Fibroblast of upper back skin (primary cell): ENCODE measurements at places on chromosomes 2 and 18.

DNA sequence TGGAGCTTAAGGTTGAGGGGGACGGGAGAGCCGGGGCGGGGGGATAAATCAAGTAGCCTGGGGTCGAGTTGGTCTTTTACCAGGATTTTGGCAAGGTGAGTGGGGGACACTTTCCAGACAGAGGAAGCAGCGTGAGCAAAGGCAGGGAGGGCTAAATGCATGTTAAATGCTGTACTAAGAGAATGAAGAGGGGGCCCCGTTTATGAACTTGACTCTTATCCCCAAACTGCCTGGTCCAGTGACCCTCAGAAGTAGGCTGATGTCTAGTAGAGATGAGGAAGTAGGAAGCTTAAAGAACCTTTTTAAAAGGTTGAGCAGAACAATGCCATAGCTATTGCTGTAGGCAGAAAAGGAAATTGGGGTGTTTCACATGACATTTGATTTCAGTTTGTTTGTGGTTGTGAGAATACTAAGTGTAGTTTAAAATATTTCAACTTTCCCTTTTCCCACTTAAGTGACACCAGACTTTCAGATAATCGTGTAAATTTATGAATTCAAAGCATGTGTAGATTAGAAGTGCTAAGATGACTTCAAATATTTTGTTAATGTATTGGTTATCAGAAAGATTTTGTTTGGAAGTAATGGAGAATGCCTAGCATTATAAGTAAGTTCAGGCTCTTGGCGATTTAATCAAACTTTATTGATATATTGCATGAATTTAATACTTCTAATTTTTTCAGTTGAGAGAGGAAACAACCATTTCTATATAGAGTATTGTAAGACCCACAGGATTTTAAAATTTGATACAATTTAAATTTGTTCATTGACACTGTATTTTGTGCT is 1.8 kb downstream of the REL start:
- DNase-seq: no peak

GRCh38 chr18:54530285-54530684 is 60.8 kb upstream of the DYNAP start:
- no peak for DNase-seq

DNA sequence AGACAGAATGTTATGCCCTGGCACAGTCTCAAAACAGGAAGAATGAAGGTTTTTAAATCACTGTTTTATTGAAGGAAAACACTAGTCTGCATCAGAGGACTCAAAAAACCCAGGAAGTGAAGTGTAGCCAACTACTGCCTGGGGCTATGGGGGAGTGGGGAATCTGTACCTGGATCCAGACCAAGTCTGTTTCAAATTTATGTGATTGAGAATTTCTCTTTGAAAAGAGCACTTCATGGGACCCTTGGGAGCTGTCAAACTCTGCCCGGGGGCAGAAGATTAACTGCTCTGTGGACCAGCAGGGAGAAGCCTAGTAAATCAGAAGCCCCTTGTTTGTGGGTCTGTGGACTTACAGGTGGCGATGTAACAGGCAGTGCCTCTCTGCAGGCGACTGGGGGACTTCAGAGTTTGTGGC is 45.3 kb upstream of the TANC1 start:
- peak; percentile 72 for DNase-seq

- DNase-seq: no peak
These were observed 242.5 kb downstream of the RPIA start for GRCh38 chr2:88933980-88934379.

GRCh38 chr2:138454761-138455160 is 46.8 kb upstream of the SPOPL start:
- DNase-seq: no peak

GRCh38 chr18:9475643-9476591 is 604 bp downstream of the RALBP1 start:
- peak; percentile 22 for DNase-seq

- no peak for DNase-seq
These were observed 2.0 kb downstream of the ITGA6 start for GRCh38 chr2:172429301-172429968.

- no peak for DNase-seq
These were observed 140.1 kb downstream of the NOL4 start for GRCh38 chr18:34084635-34085034.

DNA sequence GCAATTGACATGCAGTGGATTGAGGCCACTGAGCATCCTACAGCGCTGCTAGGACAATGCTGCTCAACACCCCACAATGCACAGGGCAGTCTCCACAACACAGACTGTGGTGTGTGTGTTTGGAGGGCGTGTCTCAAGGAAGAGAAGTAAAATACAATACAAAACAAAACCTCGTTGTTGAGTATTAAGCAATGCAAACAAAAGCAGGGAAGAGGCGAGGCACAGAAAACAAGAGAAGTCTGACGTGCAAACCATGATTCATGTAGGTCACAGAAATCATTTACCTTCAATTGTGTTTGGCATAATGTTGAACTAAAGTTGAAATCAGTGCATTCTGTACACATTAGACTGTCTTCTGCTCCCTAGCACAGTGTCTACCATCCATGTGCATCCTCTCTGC is 260.9 kb downstream of the PHLPP1 start:
- no peak for DNase-seq

DNA sequence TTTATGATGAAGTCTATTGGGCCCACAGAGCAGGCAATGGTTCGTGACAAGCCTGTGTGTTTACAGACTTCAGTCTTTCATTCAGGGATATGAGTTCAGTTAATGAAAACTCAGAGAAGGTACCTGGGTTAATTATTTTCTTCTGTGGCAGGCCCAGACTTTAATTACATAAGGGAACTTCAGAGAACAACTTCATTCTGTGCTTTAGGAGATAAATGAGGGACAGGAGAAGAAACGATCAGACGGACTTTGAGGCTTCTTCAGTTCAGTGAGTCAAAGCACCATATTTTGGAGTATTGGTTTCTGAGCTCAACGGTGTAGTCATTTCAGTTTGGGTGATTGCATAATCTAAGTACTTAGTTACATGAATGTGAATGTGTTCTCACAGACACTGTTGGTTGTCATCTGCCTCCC is 203.0 kb upstream of the KCNJ3 start:
- no peak for DNase-seq

- DNase-seq: peak; percentile 87
These were observed at the start of gene RNF149 for GRCh38 chr2:101308432-101309210. Gene RNF149, minus strand, starts transcription at chr2:101308701. Its CDS starts 113 bp downstream, at chr2:101308588.

- no peak for DNase-seq
These were observed 472.6 kb downstream of the TXNL1 start for GRCh38 chr18:56165601-56166355.

DNA sequence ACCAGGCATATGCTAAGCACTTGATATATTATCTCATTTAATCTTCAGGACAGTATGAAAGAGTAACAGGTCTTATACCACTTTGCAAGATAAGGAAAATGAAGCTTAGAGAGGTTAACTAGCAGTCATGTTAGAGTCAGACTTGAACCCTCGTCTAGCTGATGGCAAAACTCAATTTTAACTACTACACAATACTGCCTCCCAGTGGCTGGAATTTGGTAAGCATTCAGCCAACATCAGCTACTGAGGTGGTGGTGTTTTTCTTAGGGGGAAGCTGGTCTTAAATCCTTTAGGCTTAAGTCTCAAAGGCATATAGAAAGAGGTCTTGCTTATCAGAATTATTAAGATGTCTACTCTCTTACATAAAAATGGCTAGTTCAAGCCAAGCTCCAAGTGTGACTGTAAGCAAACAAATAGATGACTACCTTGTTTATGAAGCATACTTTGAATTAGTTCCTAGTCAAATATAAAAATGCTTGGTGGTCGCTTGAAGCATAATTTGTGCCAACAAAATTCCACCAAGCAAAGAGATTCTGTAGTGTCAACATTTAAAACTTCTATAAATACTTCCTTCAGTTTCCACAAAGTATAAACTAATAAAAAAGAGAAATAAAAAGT is 325.4 kb upstream of the FIGN start:
- DNase-seq: peak; percentile 41

GRCh38 chr2:85016446-85016845 is 45.5 kb downstream of the KCMF1 start:
- DNase-seq: no peak

- DNase-seq: no peak
These were observed 19.5 kb downstream of the MARCHF4 start for GRCh38 chr2:216352653-216353270.

DNA sequence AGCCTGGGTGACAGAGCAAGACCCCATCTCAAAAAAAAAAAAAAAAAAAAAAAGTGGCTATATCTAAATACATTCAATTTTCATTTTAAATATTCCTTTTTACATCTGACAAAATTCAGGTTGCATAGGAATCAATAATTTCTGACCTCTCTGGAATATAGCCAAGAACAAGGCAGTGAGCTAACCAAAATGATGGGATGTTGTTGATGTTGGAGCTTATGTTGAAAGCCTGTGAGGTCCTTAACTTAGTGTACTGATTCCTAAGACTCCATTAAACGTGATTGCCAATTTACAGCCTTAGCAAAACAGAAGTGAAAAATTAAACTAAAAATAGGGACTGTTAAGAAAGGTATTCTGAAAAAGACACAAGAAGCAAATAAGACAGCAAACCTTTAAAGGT is 109.6 kb downstream of the MEP1B start:
- DNase-seq: no peak

DNA sequence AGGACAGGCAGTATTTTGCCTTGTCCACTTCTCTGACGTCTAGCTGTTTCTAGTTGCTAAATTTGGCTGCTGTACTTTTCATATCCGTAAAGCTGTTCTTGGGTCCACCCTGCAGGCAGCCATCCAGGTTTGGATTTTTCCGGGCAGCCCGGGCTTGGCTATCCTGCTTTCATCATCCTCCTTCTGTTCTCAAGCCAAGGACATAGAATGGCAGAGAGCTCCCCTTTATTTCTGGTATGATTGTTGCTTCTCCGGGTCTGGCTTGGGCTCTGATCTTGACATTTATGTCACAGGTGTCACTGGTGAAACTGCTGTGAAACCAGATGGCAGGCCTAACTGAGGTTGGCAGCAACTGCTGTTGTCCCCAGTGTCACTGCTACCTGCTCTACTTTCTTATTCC is 35.5 kb downstream of the SCN2A start:
- no peak for DNase-seq

GRCh38 chr2:238874330-238875050 is 26.6 kb downstream of the TWIST2 start:
- peak; percentile 57 for DNase-seq

DNA sequence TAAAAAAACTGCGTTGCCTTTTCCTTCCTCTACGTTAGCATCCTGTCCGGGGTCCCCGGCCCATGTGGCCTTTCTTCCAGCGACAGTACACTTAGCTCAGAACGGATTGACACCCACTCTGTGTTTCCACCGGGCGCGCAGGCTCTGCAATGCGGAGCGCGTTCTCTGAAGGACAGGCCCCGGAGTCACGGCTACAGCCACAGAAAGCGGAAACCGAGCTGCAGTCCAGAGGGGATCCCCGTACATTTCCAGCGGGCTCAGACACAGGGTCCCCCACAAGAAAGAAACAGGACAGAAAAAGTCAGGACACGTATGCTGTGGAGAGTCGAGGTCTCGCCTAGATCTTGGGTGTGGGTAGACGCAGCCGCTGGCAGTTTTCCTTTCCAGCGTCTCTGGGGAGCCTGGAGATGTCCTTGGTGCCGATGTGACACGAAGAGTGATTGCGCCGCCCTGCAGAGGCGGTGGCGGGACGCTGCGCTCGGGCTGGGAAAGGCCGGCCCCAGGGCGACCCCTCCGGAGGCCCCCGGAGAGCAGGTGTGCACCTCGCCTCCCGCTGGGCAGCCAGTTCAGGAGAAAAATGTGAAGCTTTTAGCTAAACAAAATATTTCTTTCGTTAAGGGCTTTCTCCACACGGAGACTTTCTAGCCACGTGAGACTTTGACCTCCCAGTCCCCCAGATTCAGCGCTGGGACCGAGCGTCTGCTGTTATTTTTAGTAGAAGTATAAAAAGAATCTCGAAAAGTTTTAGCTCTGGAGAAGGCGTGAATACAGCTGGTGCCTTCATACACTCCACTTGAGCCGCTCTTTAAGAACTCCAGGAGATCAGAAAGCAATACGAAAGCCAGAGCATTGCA is 1.3 kb upstream of the ACKR3 start:
- DNase-seq: no peak

- no peak for DNase-seq
These were observed 82.3 kb downstream of the MYO1B start for GRCh38 chr2:191327484-191327883.

DNA sequence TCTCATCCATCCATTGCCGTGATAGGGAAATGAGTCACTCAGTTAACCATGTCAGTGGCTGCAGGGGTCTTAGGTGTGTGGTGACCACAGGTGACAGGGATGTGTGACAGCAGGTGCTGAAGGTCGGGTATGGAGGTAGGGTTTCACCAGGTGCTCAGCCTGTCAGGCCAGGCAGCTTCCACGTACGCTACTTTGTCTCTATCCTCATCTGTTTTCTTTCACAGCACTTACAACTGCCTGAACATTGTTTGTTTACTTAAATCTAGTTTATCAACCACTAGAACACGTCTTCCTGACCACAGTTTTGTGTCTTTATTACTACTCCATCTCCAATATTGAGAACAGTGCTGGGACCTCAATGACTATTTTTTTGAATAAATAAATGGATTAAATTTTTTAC is 11.4 kb upstream of the UXS1 start:
- no peak for DNase-seq

DNA sequence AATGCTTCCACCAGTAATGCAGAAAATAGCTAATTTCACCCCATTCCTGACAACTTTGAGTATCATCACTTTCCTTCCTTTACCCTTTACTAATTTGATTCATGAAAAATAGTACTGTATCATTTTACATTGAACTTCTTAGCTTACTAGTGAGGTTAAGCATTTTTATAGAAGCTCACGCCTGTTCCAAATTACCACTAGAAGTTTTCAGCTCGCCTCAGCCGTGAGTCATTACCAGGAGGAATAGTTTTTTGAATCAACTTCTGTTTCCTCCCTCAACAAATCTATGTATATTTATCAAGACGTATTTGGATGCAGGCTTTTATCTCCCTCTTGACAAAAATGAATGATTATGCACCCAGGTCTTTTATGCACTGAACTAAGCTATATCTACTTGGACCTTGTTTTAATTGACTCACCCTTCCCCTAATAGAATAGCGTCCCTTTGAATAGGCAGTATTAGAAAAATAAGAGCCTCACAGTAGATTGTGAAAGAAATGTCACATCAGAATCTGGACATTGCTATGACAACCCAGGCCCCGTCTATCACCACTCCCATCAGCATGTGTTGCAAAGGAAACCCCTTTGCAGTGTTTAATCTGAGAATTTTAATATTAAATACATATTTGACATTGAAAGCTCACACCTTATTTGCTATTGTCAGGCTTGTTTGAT is 207.4 kb upstream of the NRP2 start:
- DNase-seq: peak; percentile 85

- no peak for DNase-seq
These were observed 140.7 kb downstream of the RNF144A start for GRCh38 chr2:7057865-7058400.

DNA sequence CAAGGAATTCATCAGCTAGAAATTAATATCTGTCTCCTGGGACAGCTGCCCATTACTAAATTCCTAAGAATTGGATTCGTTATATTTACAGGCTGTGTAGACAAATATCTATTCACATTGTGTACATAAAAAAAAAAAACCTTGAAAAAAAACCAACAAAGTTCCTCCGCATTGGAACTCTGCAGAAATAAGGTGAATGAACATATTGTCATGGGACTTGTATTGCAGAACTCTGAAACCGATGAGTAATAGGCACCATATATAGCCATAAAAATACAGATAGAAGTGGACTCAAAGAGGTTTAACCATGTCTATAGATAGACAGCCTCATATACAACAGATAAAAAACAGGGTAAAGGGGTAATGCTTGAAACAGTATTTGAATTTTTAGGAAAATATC is 909.9 kb upstream of the CHAC2 start:
- peak; percentile 20 for DNase-seq

- no peak for DNase-seq
These were observed 435.6 kb upstream of the REG3G start for GRCh38 chr2:78589871-78590270.
